H1 (cell line): ENCODE measurements at places on chromosomes 4 and X.

GRCh38 chr4:76016393-76016792, 6.9 kb downstream of the CXCL10 start:
- DNase-seq: no peak

GRCh38 chrX:130108647-130109428, 1.5 kb downstream of the ELF4 start:
- DNase-seq: no peak

DNA sequence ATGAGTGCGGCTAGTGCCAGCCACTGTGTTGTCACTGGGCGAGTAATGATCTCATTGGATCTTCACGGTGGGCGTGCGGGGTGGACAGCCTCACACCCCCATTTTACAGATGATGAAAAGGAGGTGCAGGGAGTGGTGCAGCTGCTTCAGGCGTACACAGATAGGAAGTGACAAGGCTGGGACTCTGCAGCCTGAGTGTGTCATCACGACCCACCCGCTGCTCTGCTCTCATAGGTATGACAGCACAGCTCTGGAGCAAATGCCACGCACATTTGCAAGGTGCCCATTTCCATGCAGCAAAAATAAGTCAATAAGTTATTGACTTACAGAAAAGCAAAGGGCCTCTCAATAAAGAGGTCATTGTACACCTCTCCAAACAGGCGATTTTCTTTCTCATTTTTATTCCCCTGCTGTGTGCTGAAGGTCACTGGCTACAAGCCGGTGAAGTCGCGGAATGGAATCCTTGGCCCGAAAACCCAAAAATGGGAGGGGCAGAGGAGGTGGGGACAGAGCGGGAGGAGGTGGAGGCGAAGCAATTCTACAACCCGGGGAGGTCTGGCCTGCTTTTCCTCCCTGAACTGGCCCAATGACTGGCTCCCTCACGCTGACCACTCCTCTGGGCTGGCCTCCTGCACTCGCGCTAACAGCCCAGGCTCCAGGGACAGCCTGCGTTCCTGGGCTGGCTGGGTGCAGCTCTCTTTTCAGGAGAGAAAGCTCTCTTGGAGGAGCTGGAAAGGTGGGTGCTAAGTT, at the start of gene SOD3:
Gene SOD3, plus strand, starts transcription at position 658 of the 750 bp plus-strand sequence. CDS start 3,949 bp downstream, outside the sequence.
- peak; percentile 74 for DNase-seq

DNA sequence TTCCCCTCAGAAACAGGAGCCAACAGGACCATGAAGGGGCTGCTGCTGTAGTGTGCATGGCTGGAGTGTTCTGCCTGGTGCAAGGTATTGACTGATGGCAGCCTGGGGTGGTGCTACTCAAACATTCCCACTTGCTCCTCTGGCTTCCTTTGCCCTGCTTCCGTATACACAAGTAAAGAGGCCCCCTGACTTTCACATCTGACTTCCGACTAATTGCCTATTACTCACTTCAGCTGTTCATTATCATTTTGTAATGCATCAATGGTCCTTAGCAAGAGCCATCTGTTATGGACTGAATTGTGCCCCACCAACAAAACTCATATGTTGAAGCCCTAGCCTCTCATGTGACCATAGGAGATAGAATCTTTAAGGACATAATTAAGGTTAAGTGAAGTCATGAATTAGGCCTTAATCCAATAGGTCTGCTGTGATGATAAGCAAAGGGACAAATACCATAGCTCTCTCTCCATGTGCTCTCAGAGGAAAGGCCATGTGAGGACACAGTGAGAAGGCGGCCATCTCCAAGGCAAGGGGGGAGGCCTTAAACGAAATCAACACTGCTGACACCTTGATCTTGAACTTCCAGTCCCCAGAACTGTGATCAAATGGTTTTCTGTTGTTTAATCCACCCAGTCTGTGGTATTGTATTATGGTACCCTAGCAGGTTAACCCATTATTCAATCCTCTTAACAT, 122.5 kb upstream of the CLNK start:
- no peak for DNase-seq

DNA sequence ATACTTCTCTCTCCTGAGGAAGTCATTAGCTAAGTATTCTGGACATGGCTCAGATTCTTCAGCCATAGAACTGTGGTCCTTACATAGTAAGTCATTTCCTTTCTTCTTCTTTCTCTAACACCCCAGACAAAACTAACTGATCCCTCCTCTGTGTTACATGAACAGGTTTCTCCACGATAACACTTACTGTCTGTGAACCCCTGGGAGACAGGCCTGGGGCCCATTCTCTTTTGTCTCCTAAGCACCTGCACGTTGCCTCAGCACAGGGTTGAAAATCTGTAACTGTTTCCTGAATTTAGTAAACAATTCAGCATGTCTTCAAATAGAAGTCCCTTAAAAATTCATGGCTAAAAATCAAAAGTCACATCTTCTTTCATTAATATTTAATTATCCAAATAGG, 24.7 kb downstream of the APBB2 start:
- no peak for DNase-seq

GRCh38 chrX:18146954-18147353, 73.7 kb downstream of the BEND2 start:
- DNase-seq: peak; percentile 47

GRCh38 chr4:119735165-119735651, 106.6 kb upstream of the PDE5A start:
- no peak for DNase-seq

- no peak for DNase-seq
These were observed 145.6 kb upstream of the DCAF8L1 start for GRCh38 chrX:28126886-28127285.

- no peak for DNase-seq
These were observed 219.5 kb downstream of the SPCS3 start for GRCh38 chr4:176539091-176539784.

DNA sequence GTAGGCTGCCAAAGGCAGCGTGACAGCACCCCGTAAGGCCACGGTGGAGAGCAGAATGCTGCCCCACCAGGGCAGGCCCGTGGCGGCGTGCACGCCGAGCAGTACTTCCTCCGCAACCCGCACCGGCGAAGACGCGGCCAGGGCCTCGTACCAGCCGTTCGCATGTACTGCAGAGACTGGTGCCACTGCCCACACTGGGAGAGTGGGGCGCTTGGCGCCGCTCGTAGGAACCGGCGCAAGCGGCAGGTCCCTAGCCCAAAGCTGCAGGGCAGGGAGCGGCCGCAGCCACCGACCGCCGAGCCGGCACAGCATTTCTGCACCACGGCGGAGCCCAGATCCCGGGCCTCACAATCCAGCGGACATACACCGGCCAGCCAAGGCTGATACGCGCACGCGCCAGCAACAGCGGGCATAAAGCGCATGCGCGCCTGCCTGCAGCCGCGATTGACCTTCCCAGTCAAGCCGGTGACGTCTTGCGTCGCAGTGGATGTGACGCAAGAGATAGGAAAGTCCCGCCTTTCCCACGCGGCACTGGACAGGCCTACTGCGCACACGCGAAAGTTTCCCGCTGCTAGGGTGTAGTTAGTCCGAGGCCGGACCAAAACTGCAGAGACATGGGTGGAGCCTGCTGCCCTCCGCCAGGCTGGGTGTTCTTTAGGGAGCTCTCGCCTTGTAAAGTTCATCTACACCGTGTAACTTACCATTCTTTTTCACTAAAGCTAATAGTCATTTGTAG, at the start of gene COX18:
Gene COX18, minus strand, starts transcription at position 379 of the 736 bp plus-strand sequence. Its CDS starts 67 bp downstream, at position 312.
- peak; percentile 93 for DNase-seq

- no peak for DNase-seq
These were observed 25.6 kb upstream of the FHDC1 start for GRCh38 chr4:152910521-152910920.

DNA sequence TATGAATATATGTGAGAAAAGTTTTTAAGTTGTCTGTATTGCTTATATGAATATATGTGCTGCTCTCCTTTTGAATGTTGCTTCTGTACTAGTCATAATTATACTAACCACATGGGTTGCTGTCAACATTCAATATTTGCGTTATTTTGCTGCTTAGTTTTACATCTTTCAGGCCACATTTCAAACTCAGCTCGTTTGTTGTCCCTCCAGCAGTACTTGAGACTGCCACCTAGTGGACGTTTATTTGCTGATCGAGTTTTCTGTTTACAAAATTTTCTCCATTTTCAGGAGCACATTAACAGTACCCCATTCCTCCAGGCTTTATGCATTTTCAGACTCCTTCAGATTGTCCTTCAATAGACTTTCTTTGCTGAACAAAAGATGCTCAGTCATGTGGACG, 75.8 kb downstream of the NUDT11 start:
- DNase-seq: no peak
